Left renal cortex interstitium (tissue), 4 donors: ENCODE measurements at places on chromosomes 12 and 14. TPM values are rescaled to one million over a fixed set of nuclear protein-coding genes. Genes with fewer than 3 reads are reported as not detected.

DNA sequence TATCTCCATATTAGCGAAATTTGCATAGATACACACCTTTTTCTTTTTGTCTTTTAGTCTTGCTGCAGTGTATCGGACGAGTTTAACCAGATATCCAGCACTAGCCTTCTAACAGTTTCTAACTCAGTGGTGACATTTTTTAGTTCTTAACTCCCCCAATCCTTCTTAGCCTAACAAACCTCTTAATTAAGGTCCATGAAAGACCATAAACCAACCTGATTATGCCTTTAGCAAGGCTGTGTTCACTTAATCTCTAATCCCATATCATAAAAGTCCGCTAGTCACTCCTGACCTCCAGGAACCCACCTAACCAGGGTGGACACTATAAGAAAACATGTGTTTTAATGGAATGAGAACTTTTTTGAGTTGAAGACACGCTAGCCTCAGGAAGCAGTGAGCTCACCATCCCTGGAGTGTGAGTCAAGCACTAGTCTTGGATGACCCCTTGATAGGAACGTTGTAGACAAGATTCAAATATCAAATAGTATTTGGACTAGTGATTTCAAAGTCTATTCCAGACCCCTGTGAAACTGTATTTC is 9.5 kb downstream of the CDKN1B start:
- peak; percentile 60 for DNase-seq

- DNase-seq: no peak
These were observed 790 bp downstream of the SSH1 start for GRCh38 chr12:108856428-108857157.

DNA sequence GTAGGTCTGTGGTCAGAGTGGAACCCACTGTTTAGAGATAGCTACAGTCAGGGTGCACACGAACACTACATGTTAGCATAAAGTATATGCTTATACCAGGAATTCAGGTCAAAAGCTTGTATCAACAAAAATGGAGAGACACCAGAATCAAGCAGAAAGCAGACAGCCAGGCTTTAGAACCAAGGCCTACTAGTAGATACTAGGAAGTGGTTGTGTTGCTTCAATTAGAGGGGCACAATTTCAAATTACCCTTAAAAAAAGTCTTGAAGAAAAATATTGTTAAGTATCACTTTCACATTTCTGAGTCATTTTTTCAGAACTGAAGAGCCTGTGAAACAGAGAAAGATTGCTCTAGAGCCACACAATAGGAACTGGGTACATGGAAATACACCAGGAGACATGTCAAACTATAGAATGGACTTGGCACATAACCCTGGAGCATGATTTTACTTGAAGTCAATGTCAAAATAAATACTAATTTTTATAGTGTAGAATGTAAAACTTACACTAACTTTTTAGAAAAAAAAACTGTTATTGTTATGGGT is 41.6 kb downstream of the LRRC9 start:
- DNase-seq: no peak

DNA sequence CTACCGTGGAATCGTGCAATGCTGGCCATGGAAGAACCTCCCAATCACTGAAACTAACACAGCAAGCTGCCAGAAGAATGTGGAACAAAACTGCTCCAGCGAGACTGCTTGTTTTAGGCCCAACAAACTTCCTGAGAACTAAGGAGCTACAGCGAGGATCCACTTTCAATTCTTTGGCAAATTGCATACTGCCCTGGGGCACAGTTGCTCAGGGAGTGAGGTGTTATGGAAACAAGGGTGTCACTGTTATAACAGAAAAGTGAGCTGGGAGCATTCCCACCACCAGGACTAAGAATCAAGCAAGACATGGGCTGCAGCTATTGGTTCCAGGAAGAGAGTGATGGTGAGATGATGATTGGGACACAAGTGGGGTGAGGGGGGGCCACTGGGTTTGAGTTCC is 1606.1 kb upstream of the FLRT2 start:
- no peak for DNase-seq

DNA sequence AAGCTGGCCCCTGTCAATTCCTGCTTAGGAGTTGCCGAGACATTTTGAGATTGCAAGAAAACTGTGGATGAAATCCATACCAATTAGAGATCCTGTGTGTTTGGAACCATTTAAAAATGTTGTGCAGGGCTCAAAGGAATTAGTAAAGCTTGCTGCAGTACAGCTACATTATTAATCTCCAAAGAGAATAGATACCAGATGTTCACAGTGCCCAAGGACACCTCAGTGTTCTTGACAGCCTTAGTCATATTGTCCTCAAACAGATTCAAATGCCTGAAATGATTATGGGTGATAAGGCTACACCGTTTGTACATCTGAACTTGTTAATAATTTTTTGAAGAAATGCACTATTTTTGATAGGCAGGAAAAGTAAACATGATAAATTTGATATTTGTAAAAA is 164.6 kb downstream of the MSRB3 start:
- DNase-seq: no peak

DNA sequence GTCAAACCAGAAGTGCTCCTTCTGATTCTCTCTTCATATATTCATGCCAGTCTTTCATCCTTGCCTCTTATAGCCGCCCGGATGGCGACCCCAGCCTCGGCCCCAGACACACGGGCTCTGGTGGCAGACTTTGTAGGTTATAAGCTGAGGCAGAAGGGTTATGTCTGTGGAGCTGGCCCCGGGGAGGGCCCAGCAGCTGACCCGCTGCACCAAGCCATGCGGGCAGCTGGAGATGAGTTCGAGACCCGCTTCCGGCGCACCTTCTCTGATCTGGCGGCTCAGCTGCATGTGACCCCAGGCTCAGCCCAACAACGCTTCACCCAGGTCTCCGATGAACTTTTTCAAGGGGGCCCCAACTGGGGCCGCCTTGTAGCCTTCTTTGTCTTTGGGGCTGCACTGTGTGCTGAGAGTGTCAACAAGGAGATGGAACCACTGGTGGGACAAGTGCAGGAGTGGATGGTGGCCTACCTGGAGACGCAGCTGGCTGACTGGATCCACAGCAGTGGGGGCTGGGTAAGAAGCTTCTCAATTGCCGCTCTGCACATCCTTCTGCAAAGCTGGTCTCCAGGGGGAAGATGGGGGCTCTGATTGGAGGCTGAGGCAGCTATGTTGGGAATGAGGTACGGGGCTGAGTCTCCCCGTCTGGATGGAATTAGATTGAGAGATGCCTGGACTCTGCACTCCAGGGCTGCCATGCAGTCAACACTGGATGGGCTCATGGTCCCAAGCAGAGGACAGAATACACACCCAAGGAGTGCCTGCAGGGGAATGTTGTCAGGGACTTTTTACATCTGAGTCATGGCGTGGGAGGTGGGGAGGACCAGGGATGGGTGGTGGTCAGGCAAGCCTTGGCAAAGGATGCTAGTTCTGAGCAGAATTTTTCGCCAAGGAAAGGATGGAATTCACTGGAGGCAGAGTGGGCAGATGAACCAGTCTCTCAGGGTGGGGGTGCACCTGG is 1.3 kb downstream of the BCL2L2 start:
- no peak for DNase-seq

DNA sequence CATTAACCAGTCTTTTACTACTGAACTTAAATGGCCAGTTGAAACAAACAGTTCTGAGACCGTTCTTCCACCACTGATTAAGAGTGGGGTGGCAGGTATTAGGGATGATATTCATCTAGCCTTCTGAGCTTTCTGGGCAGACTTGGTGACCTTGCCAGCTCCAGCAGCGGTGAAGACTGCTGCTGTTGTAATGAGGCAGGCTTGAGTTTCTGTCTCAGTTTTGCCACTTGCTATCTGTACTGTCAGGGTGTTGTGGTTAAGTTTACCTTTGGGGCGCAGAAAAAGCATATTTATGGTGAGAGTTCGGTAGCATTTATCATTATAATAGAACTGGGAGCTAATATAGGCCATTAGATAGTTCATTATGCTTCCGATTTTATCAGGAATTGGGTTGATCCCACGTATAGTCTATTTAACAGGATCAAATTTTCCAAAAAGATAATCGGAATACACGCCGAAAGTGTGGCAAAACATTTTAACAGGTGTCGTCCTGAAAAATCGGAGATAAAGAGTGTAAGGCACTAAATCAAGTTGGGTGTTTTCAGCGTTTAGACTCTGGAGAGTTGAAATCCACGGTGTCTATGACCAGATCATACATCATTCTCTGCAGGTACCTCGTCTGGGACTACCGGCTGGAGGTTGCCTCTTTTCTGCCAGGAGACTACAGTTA is 688 bp upstream of the NECAP1 start:
- DNase-seq: peak; percentile 53

DNA sequence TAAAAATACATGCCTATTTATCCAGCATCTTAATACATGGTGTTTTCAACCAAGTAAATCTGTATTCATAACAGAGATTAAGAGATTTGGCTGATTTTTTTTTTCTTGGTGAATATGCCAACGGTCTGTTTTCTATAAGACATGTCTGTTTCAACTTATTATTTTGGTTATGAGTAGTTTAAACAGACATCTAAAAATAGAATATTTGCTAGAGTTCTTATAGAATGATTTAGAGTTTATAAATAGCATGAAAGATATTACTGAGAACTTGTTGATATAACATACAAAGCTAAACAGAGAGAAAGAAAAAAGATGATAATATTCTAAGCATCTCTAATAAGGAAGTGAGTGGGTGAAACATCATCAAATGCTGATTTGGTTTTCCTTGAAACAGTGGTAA is 199.9 kb downstream of the CCDC91 start:
- no peak for DNase-seq

DNA sequence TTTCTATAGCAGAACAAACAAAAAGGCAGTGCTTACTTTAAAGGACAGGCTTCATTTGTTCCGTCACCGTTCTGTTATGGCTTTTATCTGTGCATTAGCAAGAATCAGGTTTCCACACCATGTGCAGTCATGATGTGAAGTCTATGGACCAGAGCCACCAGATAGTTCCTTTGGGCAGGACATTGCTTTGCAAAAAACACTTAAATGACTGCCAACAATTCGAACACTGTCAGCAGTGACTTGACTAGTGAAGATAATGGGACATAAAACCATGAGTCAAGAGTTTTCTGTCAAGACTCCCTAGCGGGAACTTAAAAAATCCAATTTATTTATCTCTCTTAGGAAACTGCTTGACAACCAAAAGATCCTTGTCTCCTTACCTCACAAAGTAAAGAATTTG is 80.3 kb downstream of the NKX2-1 start:
- DNase-seq: no peak

- no peak for DNase-seq
These were observed 4.5 kb downstream of the HCAR1 start for GRCh38 chr12:122726080-122726558.

- no peak for DNase-seq
These were observed 165.2 kb downstream of the TSPAN9 start for GRCh38 chr12:3242199-3242863.

DNA sequence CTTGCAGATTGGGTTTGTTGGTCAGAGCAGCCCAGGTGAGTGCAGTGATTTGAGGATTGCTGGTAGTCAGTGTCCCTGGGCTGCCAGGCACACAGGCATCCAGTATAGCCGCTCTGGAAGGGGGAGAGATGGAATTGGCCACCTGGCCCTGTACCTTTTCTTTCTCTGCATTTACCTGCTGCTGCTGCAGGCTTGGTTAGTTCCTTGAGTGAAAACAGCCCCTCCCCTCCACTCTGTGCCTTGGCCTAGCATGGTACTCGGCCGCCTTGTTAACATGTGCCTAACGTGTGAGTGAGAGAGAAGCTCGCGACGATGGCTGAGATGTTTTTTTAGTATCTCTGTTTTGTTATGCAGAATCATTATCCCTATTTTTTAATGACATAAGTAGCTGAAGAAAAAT is 49.3 kb upstream of the AMN start:
- DNase-seq: no peak

DNA sequence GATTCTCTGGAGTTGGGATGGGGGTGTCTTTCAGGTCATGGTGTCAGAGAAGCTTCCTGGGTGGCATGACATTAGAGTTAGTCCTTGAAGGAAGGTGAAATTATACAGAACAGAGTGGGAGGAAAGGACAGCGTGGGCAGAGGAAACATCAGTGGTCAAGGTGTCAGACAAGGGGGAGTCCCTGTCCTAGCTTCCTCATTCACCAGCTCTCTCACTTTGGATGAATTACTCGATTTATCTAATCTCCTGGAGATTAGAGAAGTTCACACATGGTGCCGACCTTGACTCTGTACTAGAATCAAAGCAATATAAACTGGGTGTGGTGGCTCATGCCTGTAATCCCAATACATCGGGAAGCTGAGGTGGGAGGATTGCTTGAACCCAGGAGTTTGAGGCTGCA is 492.9 kb downstream of the VRK1 start:
- no peak for DNase-seq

GRCh38 chr12:101116911-101117310 is 93.1 kb downstream of the SLC5A8 start:
- DNase-seq: no peak

DNA sequence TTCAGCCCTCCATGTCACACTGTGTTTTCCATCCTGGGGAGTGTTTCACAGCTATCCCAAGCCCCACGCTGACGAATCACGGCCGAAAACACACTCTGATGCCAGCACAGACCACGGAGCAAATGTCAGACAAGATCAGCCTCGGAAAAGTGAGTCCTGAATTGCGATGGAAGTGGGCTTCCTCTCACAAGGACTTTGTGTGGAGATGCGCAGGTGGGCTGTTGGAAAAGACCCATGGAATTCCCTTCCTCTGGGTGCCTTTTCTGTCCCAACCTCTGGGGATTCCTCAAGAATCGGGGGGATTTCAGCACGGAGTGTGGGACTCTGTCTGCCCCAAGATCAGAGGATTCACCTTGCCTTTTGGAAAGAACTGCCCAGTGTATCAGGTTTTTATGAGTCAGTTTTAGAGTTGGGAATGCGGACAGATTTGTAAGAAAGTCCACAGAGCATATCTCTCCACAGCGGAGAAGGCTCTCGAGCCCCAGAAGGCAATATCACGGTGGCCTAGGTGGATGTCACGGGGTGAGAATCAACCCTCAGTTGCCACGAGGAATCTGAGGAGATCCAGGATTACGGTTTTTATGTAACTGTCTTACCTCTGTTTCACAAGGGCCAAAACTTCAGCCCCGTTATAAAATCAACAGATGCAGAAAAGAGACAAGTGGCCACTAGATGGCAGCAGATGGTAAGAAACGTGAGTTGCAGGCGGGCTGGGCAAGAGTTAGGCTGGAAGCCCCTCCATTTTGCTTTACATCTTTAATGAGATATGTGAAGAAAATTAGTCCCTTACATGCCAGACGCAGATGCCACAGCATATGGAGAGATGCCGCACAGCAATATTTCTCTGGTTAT is 201.9 kb downstream of the DAD1 start:
- peak; percentile 75 for DNase-seq

DNA sequence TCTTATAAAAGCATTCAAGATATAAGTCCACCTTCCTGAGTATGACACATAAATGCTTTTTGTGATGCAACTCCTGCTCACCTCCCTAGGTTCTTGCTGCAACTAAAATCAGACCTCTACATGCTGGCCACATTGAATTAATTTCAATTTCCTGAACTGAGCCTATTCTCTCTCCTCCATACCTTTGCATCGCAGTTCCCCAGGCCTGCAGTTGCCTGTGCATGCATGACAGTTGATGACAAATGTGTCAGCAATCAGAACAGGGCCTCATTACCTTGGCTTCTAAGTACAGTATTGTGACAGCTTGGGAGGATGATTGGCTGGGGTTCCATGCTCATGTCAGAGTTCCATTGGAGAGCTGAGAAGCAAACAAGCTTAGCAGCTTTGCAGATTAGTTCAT is 3.9 kb upstream of the TM7SF3 start:
- DNase-seq: no peak

- DNase-seq: no peak
These were observed 21.1 kb downstream of the PPP1CC start for GRCh38 chr12:110721570-110721969.

Gene SIX4
- 8.7 TPM for polyA plus RNA-seq

Gene KRT79
- polyA plus RNA-seq: not detected

Gene MYO1H
- 2.7 TPM for polyA plus RNA-seq

Gene OR11G2
- polyA plus RNA-seq: not detected

Gene SMCO3
- polyA plus RNA-seq: 2.9 TPM

Gene IRF9
- polyA plus RNA-seq: 52.3 TPM
